ENCODE measurements at places on chromosomes 6 and 20. TPM values are rescaled to one million over a fixed set of nuclear protein-coding genes. Genes with fewer than 3 reads are reported as not detected.

DNA sequence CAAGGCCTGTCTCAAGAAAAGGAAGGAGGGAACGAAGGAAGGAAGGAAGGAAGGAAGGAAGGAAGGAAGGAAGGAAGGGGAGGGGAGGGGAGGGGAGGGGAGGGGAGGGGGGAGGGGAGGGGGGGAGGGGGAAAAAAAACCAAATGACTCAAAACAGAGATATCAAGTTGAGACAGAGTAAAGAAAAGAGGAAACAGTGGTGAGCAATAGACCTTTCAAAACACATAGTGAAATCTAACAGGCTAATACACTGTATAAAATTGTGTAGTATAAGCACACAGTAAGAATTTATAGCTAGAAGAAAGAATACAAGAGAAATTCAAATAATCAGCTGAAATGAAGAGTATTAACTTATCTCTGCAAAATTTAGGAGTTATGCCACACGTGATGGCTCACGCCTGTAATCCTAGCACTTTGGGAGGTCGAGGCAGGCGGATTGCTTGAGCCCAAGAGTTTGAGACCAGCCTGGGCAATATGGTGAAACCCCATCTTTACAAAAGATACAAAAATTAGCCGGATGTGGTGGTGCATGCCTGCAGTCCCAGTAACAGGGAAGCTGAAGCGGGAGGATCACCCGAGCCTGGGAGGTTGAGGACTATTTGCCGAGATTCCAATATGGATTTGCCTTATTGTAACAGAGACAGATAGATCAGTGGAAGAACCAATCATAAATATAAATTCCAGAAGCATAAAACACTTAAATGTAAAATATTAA is 123.2 kb downstream of the PRND start:
- no peak for DNase-seq

- no peak for DNase-seq
Measured at GRCh38 chr6:169741344-169741743, 10.0 kb downstream of the DYNLT2 start.

Gene TRAPPC3L
- not detected for total RNA-seq

- no peak for DNase-seq
Measured at GRCh38 chr6:81762606-81763005, 10.1 kb upstream of the TENT5A start.

Gene SLC4A11
- 2.1 TPM for total RNA-seq

Gene PNISR
- total RNA-seq = 11.8 TPM

- DNase-seq = no peak
Measured at GRCh38 chr6:50451826-50452400, 261.4 kb upstream of the TFAP2D start.

Gene PDYN
- not detected for total RNA-seq

DNA sequence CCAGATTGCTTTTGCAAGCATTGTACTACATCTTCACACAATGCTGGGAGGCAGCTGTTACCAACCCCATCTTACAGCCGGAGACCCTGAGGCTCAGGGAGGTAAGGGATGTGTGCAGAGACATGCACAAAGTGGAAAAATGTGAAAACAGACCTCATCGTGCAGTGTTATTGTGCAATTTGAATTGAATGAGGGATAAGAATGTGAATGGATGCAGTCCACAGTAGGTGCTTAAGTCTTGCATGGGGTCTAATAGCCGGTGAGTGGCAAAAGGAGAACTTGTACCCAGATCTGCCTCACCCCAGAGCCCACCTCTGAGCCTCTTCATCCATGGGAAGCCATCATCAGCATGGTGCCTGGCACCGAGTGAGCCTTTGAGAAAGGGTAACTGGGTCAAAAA is 42.1 kb downstream of the SLC52A3 start:
- DNase-seq = no peak

GRCh38 chr20:53061192-53062108 is 89.3 kb downstream of the TSHZ2 start:
- no peak for DNase-seq

Gene NELFE
- total RNA-seq = 293 TPM

DNA sequence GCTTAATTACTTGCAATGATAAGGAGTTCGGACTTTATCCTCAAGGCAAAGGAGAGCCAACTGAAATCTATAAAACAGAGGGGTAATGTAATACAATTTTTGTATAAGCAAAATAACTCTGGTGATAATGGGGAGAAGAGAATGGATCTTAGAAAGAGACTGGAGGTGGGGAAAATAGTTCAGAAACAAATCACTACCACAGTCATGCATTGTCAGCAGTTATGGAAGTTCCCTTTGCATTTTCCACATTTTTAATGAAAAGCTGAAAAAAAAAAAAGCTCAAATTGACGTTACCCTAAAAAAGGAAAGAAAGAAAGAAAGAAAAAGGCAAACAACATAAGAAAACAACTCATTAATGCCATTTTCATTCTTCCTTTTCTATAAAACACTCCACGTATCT is 337.6 kb upstream of the HSF2 start:
- no peak for DNase-seq

- no peak for DNase-seq
Measured at GRCh38 chr6:156971153-156971885, 194.1 kb downstream of the ARID1B start.

GRCh38 chr6:134436950-134437349 is 119.0 kb upstream of the SGK1 start:
- DNase-seq = no peak

Gene PHACTR1
- not detected for total RNA-seq

DNA sequence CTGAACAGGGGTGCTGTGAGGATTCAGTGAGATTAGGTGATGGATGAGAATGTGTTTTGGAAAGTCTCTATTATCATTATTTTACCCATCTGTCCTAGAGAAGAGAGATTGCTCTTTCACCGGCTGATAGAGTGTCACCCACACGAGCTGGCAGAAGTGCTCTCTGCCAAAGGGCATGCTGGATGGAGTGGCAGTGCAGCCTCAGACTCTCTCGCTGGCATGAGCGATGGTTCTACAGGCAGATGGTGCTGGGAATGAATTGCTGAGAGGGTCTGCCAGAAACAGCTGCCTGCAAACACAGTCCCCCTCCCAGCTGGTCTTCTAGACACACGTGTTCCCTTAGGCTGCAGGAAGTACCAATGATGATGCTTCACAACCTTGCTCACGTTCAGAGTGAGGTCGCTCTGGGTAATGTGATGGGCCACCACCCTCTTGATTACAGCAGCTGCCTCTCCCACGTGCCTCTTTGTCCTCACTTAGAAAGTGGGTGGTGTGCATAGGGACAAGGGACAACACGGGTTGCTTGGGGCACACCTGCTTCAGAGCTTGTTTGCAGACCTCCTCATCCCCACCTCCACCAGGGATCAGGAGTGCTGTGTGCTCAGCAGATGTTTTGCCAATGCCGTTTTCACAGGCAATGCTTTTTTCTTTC is 84.7 kb downstream of the FOXA2 start:
- no peak for DNase-seq

Gene NKX2-2
- not detected for total RNA-seq

Gene XKR7
- 8.1 TPM for total RNA-seq

- DNase-seq = peak; percentile 61
Measured at GRCh38 chr20:64053841-64054661, 4.6 kb upstream of the SOX18 start.

Gene CLPSL1
- not detected for total RNA-seq

Gene ATAT1
- total RNA-seq = 1.3 TPM

DNA sequence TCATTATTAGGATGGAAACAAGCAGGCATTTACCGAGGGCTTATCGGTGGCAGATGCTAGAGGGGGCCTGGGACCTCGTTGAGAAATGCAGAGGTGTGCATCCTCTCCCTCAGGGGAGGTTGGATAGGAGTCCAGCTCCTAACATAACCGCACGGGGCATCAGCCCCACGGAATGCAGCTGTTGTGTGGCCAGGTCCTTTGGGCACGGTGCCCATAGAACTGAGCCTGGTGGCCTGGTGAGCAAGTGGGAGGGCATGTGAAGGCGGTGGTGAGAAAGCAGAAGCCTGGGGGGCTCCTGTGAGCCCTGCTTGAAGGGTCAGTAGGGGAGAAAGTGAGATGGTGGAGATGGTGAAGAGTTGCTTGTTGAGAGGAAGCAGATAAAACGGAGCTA is 143.7 kb downstream of the CDH26 start:
- DNase-seq = no peak

DNA sequence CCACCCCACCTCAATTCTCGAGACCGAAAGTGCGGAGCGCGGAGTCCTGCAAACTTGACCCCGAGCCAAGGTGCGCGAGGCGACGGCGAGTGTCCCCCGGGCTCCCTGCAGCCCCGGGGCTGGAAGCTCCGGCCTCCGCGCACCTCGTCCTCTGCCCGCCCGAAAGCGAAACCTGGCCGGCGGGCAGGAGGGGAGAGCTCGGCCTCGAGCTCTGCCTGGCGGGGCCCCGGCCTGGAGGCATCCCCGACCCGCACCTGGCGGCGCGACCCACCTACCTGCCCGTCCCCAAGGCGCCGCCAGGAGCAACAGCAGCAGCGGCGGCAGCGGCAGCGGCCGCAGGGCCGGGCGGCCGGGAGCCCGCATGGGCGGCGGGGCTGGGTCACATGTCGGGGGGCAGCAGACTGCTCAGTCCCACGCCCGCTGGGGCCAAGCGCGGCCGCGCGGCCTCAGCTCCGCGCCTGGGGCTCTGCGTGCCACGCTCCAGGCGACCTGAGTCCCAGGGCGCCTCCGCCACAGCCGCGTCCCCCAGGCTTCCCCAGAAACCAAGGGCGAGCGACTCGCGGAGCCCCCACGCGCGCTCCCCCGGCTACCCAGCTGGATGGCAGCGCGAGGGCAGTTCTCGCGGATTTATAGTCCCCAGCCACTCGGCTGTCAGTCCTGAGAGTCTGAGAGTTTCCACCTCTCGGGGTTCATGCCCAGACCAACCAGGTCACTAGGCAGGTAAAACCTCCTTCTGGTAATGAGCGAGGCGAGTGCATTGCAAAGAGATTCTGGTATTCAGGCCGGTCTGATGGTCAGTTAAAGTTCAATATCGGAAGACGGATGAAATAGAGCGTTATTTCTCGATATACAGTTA is at the start of gene IL20RA:
TSS of gene IL20RA (minus strand) at position 600 of the 856 bp plus-strand sequence. CDS start at position 363, 237 bp downstream.
- DNase-seq = no peak

Gene C6orf132
- 1.6 TPM for total RNA-seq

GRCh38 chr6:167154895-167155294 is 2.9 kb downstream of the GPR31 start:
- DNase-seq = no peak

DNA sequence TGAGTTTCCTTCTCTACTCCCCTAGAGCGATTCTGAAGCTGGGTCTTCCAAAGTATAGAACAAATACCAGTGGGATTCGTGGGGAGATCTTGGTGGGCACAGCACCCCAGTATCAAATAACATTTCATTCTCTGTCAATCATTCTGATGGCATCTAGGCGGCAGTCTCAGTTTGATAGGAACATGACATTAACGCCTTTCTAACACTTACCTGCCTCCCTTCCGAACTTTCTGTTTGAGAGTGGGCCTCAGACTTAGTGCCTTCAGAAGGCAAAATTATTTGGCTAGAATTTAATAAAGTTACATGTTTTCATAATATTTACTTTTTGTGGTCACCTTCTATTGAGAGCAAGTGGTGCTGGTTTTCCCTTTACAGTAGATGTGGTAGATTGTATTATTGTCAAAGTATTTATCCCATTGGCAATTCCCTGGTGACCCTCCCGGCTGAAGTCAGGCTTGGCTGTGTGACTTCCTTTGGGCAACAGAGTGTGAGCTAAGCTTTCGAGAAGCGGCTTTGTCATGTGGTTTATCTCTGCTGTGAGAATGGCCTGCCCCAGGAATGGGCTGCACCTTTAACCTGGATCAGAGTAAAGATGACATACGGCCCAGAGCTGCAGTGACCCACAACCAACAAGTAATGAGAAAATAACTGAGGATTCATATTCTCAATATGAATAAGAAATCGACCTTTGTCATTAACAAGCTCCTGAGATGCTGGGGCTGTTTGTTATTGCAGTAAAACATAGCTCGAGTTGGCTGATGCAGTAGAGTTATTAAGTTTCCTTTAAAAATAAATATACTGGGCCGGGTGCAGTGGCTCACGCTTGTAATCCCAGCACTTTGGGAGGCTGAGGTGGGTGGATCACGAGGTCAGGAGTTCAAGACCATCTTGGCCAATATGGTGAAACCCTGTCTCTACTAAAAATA is 45.2 kb upstream of the PTPN1 start:
- DNase-seq = no peak

DNA sequence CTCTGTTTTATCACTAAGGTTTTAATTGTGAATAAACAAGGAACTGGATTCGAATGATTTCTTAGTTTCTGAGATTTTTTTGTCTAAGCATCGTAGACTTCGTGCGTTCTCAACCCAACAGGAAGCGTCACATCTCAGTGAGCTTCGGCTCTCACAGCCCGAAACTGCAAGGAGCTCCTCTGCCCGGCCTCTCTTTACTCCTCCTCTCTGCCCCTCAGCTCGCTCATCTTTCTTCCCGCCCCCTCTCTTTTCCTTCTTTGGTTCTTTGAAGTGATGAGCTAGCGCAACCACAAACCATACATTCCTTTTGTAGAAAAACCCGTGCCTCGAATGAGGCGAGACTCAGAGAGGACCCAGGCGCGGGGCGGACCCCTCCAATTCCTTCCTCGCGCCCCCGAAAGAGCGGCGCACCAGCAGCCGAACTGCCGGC is 480 bp upstream of the NT5E start:
- peak; percentile 79 for DNase-seq

DNA sequence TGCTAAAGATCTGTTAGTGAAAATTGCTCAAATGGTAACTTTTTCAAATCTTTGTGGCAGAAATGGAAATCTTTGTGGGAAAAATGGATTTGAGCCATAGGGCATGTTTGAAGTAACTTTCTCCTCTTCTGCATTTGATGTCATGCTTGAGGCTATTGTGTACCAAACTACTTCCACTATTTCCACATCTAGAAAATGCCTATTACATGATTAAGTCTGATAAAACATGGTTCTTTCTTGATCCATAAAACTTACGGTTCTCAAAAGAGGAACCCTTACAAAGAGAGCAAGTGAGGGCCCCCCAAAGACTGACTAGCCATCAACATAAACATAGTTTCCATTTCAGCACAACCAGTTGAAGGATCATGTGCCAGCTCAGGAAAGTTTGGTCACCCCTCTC is 150.6 kb downstream of the NFATC2 start:
- no peak for DNase-seq

- DNase-seq = no peak
Measured at GRCh38 chr6:168638468-168639271, 197.7 kb downstream of the SMOC2 start.

DNA sequence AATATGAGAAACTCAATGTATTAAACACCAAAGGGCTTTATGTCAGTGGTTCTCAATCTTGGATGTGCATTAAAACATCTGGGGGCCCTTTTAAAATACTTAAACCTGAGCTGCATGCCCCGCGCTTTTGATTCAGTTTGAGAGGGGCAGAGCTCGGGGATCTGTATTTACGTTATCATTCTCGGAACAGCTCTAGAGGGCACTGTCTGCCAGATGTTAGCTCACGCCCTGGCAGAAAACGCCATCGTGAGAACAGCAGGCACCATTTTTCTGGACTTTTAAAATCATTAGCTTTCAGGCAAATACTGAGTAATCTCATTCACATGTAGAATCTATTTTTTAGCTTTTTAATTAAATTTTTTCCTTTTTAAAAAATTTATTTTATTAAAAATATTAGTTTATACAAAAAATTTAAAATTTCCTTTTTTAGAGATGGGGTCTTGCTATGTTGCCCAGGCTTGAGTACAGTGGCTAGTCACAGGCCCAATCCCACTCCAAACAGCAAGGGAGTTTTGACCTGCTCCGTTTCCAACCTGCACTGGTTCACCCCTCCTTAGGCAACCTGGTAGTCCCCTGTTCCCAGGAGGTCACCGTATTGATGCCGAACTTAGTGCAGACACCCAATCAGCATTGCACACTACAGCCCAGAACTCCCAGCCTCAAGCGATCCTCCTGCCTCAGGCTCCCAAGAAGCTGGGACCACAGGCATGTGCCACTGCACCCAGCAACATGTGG is 30.0 kb upstream of the ZNF133 start:
- DNase-seq = no peak

All from Caki2 (cell line).